Tongue (tissue), 3 donors: ENCODE measurements at places on chromosomes 6 and 20.

- no peak for DNase-seq
Observed at GRCh38 chr6:4932228-4932903, 71.5 kb downstream of the RPP40 start.

DNA sequence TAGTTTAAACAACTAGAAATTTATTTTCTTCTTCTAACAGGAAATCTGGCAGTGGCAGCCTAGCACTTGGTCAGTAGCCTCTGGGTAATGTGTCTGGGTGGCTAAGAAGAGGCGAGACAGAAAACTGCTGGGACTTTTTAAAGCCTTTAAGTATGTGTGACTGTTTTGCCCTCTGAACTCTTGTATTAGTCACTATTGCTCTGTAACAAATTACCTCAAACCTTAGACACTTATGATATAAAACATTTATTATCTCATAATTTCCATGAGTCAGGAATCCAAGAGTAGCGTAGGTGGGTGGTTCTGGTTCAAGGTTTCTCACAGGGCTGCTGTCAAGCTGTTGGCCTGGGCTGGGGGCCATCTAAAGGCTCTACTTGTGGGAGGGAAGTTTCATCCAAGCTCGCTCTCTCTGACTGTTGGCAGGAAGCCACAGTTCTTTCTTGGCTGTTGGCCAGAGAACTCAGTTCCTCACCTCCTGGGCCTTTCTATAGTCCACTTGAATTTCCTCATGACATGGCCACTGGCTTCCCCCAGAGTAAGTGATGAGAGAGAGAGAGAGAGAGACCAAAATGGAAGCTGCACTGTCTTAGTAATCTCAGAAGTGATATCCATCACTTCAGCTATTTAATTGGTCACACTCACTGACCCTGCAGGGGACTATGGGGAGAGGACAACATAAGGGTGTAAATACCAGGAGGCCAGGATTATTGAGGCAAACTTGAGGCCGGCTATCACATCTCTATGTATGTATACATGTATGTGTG lies 17.4 kb upstream of the TBC1D22B start:
- DNase-seq = peak; percentile 94

DNA sequence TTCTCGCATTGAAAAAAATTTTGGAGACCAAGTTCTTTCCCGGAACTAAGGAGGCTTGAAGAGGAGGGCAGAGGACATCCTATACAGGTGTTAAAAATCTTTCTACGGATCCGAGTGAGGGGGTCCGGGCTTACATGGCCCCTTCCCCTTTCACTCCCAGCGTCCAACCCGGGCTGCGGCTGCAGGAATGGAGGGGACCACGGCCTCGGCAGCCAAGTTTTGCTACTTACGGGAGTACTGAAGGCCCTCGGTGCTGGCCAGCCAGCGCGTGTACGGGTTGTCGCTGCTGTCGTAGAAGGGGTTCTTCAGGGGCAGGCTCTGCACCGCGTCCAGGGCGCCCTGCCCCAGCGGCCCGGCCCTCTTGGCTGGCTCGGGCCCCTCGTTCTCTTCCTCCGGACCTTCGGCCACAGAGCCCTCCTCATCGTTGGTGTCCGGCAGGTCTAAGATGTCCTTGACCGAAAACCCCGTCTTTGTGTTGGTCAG lies 642 bp downstream of the NKX2-2 start:
- no peak for DNase-seq

DNA sequence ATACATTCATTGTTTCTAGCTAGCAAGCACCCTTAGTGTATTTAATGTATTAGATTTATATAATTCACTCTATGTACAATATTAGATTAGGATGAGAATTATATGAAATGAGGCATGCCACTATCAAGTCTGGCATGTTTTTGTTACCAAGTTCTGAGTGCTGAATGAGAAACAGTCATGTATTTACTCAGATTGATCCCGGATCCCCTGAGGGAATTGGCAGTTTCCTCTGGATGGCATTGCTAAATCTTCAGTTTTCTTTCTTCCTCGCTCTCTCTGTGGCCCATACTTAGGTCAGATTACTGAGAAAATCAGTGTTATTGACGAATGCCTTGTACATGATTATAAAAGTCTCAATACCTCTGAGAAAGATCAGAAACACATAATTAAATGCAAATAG lies 66.6 kb downstream of the CDKAL1 start:
- no peak for DNase-seq

DNA sequence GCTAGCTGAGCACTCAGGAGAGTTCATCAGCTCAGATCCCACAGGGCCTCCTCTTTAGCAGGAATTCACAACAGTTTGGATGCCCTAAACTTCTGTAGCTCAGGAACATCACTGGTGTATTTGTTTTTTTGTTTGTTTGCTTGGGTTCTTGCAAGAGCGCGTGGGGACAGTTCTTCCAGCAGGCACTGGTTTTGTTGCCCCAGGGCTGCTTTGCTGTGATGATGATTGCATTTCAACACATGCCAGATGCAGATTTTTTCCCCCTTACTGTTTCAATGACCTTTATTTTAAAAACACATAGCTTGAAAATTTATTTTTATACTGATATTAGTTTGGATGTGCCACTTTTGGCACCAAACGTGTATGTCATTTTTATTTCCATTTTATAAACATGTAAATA lies 77.1 kb downstream of the DHX35 start:
- no peak for DNase-seq

- peak; percentile 66 for DNase-seq
Observed at GRCh38 chr6:49913636-49914375, 47.5 kb upstream of the CRISP1 start.

DNA sequence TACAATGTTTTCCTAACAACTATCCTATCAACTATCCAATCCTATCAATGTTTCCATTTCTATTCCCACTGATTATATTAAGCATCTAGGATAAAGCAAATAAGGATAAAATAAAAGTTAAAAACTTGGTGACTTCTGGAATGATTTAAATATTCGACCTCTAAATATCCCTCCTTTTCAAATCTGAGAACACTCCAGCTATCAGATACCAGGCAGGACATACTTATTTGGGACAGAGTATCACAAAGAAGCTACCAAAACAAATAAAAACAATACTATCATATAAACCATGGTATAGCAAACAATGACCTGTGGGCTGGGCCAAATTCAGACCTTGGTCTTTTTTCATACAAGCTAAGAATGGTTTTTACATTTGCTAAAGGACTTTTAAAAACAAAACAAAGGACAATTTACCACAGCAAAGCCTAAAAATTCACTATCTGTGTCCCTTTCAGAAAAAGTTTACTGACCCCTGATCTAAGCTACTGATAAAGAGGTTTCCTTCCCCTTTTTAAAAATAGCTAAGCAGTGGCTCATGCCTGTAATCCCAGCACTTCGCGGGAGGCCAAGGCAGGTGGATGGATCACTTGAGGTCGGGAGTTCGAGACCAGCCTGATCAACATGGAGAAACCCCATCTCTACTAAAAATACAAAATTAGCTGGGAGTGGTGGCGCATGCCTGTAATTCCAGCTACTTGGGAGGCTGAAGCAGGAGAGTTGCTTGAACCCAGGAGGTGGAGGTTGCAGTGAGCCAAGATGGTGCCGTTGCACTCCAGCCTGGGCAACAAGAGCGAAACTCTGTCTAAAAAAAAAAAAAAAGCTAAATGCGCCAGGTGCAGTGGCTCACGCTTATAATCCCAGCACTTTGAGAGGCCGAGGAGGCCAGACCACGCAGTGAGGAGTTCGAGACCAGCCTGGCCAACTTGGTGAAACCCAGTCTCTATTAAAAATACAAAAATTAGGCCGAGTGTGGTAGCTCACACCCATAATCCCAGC lies 6.0 kb downstream of the NUP153 start:
- no peak for DNase-seq

GRCh38 chr6:104526376-104526775 lies 333.3 kb downstream of the HACE1 start:
- peak; percentile 12 for DNase-seq

DNA sequence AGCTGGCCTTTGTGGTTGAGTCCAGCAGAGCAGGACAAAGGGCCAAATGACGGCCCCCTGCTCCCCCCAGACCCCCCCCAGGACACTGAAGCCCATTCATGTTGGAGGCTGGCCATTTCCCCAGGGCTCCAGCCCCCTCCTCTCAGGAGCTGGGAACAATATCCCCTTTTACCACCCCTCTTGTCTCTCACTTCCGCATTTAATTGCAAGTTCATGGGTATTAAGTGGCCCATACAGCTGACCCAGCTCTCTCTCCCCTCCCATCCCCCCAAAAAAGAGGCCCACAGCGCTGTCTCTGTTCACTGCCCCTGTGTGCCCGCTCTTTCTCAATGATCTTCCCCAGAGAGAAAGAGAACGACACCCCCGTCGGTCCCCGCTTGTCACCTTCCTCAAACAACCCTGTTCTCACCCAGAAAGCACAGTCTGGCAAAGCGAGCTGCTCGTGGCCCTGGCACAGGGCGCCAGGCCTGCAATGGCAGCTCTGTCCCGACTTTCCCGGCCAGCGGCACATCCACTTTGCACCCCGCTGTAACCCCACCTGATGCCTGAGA lies 30.4 kb downstream of the PREX1 start:
- peak; percentile 56 for DNase-seq
